ENCODE measurements at places on chromosomes 2 and 18.

DNA sequence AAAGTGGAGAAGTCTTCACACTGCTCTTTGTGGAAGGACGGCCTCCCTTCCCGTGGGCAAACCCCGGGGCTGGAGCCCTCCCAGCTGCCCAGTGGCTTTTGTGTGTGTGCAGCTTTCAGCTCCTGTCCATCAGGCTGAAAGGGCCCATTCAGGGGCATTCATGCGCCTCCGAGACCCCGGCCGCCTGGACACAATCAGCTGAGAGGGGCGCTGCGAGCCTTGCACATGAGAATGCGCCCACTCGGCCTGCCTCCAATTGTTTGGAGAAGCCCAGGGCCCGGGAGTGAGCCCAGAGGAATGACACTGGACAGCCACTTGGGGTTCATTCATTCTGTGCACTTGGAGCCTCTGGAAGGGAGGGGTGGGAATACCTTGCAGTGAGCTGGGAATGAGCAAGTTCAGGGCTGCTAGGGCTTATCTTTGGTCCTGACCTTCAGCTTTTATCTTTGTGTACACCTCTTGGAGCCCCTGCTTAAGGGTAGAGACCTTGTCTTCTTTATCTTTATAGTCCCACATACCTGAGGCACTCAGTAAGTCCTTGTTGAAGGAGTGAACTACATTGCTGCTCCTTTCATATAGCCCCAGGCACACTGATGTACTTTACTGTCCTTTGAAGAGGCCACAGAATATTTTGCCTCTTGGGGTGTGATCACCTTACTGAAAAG is 56.5 kb downstream of the TCF7L1 start:
- no peak for DNase-seq

DNA sequence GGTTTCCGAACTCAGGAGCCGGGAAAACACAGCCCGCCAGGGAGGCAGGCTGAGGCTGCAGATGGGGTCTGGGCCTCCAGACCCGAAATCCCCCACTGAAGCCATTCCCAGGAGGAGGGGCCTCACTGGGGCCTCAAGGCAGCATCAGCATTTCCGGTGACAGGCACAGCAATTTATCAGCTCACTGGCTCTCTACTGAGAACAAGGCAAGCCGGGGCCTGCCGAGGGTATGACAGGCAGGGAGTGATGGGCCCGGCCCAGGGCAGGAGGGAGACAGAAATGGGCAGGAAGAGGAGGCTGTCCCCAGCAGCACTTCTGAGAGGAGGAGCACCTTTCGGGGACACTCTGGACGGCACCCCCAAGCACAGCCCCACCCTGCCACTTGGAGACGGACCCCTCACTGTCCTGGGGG is 12.5 kb downstream of the SDC1 start:
- no peak for DNase-seq

GRCh38 chr2:105809097-105809473 is 64.4 kb downstream of the NCK2 start:
- DNase-seq = no peak

DNA sequence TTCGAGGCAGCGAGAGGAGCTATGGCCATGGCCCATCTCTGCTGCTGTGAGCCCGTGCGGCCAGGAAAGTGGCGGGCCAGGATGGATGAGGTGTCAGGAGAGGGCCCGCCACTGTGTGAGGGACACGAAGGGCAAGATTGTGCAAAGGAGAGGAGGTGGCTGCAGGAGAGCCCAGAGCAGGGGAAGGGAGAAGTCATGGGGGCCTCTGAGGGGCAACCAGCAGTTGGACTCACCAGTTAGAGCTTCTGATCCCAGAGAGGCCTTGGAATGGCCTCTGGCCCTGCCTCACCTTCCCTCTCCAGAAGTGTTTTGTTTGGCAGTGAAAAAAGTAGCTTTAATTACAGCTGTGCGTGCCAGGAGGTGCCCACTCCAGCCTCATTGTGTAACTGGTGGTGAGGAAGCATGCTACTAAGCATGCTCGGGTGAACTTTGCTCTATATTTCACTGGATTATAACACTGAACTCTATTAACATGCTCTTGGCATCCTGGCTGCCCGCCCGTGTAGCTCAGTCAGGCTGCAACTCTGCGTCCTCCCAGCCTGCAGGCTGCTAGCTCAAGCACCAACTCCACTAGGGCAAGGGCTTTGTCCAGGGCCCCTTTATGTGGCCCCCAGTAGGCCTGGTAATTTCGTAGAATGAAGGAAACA is 34.2 kb downstream of the IMPA2 start:
- no peak for DNase-seq

DNA sequence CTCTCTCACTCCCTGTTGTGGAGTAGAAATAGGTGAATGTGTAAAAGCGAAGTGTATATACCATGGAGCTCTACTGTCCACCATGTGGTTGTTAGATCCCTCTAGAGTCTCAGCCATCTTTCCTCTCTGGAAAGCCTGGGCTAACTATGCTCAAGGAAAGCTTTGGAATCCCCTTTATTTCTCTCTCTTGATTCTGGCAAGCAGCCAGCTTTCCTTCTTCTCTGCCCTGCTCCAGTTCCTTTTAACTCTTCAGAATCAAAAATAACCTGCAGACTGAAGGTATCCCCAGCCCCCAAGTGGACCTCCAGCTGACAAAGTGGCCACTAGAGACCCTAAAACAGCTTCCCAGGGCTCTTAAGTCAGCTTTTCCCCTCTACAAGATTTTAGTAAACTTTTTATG is 381.9 kb downstream of the PLCL1 start:
- DNase-seq = no peak

DNA sequence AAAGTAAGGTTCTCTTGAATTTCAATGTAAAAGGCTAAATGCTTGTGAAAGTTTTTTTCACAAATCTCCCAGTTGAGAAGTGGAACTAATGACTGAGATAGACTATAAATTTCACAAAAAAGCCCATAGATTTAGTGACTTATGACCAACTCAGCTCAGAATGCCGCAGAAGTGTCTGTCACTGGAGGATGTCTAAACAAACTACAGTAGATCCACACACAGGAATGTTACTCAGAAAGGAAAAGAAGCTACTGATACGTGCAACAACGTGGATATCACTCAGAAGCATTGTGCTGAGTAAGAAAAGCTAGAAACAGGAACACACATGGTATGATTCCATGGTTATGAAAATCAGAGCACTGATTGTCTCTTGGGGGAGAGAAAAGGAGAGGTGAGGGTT is 151.9 kb downstream of the DOCK10 start:
- no peak for DNase-seq

- DNase-seq = no peak
Observed at GRCh38 chr2:29663268-29663667, 258.1 kb downstream of the ALK start.

Measured in 8988T (cell line).